Trophoblast cell (in vitro differentiated cells and primary cell): ENCODE measurements at places on chromosomes 3 and 15.
A peak's percentile ranks its signal among the peaks of the same experiment; 100 is the strongest.

DNA sequence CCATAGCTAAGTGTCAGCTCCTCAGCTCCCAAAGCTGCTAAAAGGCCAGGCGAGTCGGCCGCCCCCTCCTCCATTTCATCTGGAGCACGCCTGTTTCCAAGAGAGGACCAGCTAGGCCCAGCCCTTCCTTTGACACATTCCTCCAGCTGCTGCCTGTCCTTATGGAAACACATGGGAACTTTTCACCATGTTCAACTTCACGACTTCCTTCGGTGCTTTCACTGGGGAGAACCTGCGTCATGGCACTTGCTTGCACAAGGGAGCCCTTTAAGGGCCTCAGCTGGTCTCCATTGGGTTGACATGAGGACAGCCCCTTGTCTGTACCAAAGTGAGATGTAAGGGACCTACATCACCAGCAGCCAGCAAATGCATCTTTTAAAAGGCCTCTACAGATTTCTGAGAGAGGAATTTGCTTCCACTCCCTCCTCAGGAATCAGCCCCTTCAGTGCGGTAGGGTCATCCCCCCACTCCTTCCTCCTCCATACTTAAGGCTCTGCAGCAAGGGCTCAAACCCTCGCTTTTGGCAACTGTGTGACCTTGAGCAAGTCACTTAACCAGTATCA, 2.1 kb downstream of the MAGI1 start:
- no peak for DNase-seq

DNA sequence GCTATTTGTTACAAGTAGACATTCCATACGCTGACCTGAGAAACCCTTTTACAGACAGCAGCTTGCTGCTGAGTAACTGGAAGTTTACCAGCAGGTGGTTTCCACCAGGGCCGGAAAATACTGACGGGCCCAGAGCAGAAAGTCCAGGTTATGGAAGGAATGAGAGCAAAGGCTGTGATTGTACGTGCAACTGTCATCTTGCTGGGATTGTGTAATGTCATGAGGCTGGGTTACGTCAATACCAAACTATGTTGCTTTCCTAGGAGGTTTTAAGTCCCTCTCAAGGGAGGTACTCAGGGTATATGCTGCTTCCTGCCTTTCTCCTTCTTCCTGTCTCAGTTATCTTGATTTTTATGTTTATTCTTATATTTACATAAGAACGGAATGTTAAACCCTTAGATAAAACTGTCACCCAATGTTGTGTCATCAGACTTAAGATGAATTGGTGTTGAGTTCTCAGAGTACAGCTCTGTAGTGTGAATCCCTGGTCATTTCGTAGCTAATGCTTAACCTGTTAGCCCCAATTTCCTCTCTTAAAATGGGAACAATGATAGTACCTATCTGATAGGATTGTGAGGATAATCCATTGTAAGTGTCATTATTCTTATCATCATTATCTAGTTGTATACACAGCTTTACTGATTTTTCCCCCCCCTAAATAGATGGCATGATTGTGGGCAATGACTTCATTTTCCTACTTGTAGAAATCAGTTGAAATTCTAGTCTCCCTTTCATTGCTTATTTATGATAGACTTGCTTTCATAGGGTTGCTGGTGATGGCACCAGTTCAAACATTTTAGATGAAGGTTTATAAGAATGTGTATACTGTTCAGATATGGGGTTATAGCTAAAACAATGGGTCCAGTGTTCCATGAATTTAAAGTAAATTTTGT, 101.4 kb downstream of the FNDC3B start:
- peak; percentile 99 for DNase-seq

- no peak for DNase-seq
Observed at GRCh38 chr3:72317491-72317890, 530.8 kb downstream of the SHQ1 start.

DNA sequence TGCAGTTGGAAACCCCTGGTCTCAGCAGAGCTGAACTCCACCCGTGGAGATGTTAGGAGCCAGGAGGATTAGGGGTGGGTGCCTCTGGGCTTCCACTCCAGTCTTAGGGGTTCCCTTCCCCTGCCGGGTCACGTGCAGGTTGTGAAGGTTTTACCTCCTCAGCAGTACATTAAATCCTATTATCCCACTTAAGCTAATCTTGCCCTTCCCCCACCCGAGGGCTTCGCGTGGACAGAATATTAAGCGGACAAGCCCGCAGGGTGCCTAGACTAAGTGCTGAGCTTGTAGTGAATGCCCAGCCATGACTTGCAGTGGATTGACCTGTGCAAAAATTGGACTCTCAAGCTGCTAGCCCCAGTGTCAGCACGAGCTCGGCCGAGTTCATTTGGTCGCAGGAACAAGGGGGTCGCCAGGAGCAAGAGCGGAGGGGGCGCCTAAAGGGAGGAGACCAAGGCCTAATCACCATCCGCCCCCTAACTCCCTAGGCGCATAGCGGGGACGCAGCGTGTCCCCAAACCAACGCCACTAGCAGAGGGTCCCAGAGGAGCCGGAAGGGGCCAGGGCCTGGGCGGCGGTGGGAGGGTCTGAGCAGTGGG, 498 bp upstream of the SEMA4B start:
- DNase-seq: peak; percentile 50

- DNase-seq: peak; percentile 71
Observed at GRCh38 chr3:80643421-80643820, 875.6 kb upstream of the ROBO1 start.

DNA sequence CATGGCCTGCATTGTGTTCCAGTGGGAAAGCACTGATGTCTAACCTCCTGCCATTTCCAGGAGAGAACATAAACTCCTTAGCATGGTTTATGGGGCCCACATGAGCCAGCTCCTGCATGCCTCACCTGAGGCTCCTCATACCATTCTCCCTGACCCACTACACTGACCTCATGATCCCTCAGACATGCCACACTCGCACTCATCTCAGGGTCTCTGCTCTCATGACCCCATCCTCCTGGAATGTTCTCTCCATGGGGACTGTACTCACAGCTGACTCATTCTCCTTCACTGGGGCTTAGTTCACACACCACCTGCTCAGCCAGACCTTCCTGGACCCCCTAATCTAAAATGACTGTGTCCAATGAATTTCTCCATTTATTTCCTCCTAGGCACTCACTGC, 4.0 kb upstream of the LMCD1 start:
- peak; percentile 75 for DNase-seq

DNA sequence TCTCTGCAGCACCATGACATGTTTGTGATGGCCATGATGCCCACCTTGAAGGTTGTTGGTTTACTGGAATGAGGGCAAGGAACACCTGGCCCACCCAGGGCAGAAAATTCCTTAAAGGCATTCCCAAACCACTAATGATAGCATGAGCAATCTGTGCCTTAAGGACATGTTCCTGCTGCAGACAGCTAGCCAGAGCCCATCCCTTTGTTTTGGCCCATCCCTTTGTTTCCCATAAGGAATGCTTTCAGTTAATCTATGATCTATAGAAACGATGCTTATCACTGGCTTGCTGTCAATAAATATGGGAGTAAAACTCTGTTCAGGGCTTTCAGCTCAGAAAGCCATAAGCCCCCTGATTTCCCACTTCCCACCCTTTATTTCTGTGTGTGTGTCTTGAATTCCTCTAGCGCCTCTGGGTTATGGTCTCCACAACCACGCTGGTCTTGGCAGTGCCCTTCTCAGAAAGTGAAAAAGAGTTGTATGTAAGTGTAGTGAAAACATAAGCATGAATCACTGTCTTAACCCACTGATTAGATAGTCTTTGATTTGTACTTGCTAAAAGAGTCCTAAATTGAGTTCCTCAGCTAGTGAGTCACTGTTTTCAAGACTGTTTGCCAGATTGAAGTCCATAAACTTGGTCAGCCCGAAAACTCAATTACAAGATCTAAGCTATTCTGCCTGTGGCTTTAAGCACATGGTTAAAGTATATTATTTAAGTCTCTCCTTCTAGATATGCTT, 19.0 kb upstream of the CCR2 start:
- DNase-seq: peak; percentile 14

DNA sequence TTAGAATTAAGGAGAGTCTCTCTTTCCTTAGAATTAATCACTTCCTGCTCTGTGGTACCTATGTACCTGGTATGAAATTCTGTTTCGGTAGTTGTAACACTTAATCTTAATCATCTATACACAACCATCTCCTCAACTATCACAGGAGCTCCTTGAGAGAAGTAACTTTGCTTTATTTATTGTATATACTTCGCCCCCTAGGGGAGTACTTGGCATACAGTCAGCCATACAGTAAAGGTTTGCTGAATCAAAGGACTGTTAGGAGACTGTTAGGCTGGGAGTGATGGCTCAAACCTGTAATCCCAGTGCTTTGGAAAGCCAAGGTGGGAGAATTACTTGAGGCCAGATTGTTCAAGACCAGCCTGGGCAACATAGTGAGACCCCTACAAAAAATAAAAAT, 44.7 kb downstream of the RORA start:
- peak; percentile 16 for DNase-seq

DNA sequence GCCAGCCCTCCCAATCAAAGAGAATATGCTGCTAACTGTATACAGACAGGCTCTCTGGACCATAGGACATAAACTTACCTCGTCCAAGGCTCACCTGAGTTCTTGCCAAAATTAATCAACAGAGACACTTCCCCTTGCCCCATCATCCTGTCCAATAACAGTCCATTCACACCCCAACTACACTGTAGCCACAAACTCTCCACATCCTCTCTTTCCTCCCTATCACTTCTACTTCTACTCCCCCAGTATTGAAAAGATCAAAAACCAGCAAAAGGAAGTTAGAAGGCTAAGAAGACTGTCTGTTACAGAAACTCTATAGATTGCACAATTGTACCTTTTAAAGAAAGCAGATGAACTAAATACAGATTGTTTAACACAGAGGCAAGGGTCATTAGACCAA, 133.5 kb upstream of the STT3B start:
- no peak for DNase-seq

GRCh38 chr3:187507266-187507665, 139.1 kb downstream of the RTP4 start:
- DNase-seq: peak; percentile 88

- no peak for DNase-seq
Observed at GRCh38 chr15:69841113-69841828, 256.4 kb downstream of the TLE3 start.

- peak; percentile 14 for DNase-seq
Observed at GRCh38 chr3:73568371-73568862, 56.3 kb downstream of the PDZRN3 start.

DNA sequence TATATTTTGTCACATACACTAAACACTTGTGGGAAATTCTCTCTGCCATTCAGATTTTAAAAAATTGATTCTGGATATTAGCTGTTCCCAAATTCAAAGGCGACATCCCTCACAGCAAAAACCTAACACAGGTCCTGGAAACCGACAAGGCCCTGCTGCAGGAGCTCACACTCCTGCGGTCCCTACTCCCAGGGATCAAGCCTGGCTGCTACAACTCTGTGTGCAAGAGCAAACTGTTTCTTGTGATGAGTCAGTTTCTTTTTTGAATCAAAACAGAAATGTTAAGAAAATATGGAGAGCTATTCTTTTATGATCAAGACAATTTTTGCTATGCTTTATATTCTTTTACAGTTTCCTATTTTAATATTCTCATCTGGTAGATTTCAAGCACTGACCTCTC, 51.0 kb upstream of the TJP1 start:
- no peak for DNase-seq

DNA sequence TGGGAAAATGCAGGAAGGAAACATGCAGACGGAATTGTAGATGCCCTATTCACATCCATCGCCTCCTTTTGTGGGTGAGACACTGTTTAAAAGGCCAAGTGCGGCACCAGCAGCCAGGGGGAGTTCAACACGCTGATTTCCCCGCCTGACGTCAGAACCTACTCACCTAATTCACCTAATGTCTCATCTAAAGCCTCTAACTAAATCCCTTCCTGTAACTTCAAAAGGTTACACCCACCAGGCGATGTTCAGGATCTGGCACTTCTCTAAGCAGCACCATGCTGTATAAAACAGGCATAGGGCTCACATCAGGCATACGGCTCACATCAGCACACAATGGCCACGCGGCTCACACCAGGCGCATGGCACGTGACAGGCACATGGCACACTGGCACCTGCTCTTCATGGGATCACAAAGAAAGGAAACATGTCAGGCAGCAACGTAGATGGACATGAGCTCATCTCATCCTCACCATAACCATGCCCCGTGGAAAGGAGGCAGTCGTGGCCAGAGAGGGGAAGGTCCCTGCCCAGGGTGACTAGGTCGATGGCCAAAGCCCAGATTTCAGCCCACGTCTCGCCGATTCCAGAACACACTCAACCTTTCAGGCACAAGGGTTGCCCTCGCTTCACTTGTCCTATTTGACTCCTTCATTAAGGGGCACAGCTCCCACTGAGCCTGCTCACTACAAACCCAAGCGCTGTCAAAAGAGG, 21.7 kb downstream of the XXYLT1 start:
- no peak for DNase-seq

DNA sequence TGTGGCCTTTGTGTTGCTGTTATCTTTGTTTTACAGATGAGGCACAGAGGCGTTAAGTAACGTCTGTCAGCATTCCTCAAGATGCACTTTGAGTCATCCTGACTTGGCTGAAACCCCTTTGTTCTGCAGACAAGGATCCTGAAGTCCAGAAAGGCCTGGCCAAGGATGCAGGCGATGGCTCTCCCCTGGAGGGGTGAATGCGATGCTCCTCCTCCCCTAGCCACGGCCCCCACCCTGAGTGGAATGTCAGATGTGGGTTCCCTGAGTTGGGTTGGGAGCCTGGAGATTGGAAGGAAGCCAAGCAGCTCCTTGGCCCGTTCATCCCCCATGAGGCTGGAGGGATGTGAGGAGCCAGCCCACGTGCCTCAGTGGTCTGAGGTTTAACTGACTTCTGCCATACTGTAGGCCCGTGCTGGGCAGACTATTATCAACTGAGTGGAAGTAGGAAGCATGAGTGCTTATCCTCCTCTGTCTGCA, 43.3 kb downstream of the POMGNT2 start:
- no peak for DNase-seq

- DNase-seq: no peak
Observed at GRCh38 chr3:77475507-77475906, 435.6 kb downstream of the ROBO2 start.

DNA sequence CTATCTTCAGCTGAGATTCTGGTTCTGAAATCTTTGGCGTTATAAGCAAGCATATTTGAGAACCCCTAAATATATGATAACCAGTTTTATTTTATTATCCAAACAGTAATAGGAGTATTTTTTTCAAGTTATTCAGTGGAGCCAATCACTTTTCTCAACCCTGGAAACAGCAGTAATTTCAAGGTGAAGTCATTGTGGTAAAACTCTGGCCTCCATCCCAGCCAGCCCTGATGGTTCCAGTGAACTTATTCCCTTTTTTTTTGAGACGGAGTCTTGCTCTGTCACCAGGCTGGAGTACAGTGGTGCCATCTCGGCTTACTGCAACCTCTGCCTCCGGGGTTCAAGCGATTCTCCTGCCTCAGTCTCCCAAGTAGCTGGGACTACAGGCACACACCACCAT, 545.4 kb upstream of the IL12A start:
- no peak for DNase-seq

DNA sequence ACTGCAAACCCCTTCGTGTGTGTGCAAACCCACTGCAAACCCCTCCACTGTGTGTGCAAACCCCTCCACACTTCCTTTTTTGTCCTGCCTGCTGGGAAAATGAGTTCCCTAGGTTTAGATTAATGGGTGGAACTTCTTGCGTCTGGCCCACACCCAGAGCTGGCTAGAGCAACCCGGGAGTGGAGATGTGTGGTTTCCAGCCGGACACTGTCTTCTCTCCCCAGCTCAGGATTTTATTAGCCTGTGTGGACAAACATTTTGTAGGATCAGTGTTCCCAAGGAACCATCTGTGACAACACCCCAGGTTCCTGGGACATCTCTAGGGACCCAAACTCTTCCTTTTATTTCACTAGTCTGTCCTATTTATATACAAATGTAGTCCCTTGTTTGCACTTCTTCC, 9.6 kb upstream of the LRRK1 start:
- DNase-seq: no peak
